ENCODE measurements at places on chromosomes 12 and 14.
A peak's percentile ranks its signal among the peaks of the same experiment; 100 is the strongest.

GRCh38 chr14:75188520-75189268 is 12.3 kb upstream of the TMED10 start:
- peaks cover 27% of the 10 kb centered on the region for H3K27me3 ChIP-seq
- no peak for DNase-seq
- peaks cover 8% of the 10 kb centered on the region for H3K4me1 ChIP-seq
- H3K27ac ChIP-seq, result no peak overlapping the region

GRCh38 chr14:95495076-95495475 is 21.4 kb downstream of the SYNE3 start:
- H3K27me3 ChIP-seq, result no peaks in the 10 kb centered on the region
- H3K27ac ChIP-seq, result peak overlapping the region; percentile 88
- H3K4me3 ChIP-seq, result peak overlapping the region; percentile 56
- peaks cover 6% of the 10 kb centered on the region for H3K36me3 ChIP-seq
- peaks cover 64% of the 10 kb centered on the region for H3K4me1 ChIP-seq
- DNase-seq, result no peak

GRCh38 chr14:88733121-88733520 is 59.6 kb downstream of the EML5 start:
- no peak overlapping the region for H3K4me3 ChIP-seq
- H3K36me3 ChIP-seq, result peaks cover 5% of the 10 kb centered on the region
- H3K27me3 ChIP-seq, result no peaks in the 10 kb centered on the region
- no peak for DNase-seq
- no peaks in the 10 kb centered on the region for H3K4me1 ChIP-seq
- H3K27ac ChIP-seq, result no peak overlapping the region

DNA sequence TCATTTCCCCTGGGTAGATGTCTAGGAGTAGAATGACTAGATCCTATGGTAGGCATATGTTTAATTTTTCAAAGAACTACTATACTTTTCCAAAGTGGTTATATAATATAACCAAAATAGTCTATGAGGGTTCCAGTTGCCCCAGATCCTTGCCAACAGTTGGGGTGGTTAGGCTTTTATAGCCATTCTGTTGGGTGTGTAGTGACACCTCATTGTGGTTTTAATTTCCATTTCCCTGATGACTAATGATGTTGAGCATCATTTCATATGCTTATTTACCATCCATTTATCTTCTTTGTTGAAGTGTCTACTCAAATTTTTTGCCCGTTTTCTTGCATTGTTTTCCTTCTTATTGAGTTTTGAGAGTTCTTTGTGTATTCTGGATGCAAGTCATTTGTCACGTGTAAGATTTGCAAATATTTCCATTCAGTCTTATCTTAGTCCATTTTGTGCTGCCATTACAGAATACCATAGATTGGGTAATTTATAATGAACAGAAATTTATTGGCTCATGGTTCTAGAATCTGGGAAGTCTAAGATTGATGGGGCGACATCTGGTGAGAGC is 4.7 kb downstream of the SYNE2 start:
- H3K27me3 ChIP-seq, result peaks cover 9% of the 10 kb centered on the region
- H3K27ac ChIP-seq, result peak overlapping the region; percentile 97
- DNase-seq, result peak; percentile 30
- H3K4me1 ChIP-seq, result peaks cover 56% of the 10 kb centered on the region
- peaks cover 2% of the 10 kb centered on the region for H3K36me3 ChIP-seq

- no peaks in the 10 kb centered on the region for H3K4me1 ChIP-seq
- DNase-seq, result no peak
- no peak overlapping the region for H3K4me3 ChIP-seq
- no peaks in the 10 kb centered on the region for H3K27me3 ChIP-seq
- no peak overlapping the region for H3K27ac ChIP-seq
Observed at GRCh38 chr14:26929361-26929760, 331.5 kb upstream of the NOVA1 start.

DNA sequence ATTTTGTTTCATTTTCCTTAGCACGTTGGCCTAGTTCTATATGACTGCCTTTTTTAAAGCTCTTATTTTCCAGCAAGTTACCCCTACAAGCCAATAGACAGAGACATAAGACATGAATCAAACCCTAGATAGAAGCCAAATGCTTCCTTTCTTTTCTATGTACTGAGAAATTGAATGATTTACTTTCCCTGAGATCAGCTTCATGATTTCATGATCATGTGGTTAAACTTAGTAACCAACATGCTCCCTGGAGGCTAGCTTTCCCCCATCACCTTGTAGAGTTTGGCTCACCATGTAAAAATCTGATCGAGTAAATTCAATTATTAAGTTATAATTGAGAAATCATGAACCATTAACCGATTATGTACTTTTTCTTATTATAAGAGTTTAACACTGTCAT is 148.1 kb upstream of the LRIG3 start:
- H3K36me3 ChIP-seq, result no peaks in the 10 kb centered on the region
- no peaks in the 10 kb centered on the region for H3K27me3 ChIP-seq
- no peak overlapping the region for H3K4me3 ChIP-seq
- H3K4me1 ChIP-seq, result no peaks in the 10 kb centered on the region
- H3K27ac ChIP-seq, result no peak overlapping the region

DNA sequence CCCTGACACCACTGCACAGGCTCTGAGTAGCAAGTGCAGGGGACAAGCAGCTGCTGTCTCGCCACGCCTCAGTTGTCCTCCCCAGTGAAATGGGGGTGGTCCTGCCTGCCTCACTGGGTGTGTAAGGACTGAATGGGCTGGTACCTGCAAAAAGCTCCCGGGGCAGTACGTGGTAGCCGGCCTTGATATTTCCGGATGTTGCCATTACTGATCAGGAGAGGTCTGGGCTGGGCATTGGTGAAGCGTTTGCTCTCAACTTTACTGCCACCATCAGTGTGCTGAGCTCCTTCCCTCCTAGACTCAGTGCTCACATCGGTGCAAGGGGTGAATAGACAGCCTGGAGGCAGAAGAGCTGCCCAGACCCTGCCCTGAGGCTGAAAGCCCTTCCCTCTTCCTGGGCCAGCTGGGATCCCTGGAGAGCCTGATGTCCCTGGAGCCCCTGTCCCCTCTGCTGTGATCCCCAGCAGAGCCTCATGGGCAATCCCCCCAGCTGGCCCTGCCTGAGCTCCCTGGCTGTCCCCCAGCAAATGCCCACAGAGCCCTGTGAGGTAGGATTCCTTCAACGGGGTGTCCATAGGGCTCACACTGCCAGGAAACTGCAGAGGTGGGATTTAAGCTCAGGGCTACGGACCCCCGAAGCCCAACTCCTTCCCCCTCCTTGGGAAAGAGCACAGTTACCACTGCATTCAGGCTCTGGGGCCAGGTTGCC is 18.2 kb downstream of the DIO3 start:
- DNase-seq, result no peak
- no peaks in the 10 kb centered on the region for H3K27me3 ChIP-seq
- H3K4me1 ChIP-seq, result no peaks in the 10 kb centered on the region
- no peak overlapping the region for H3K27ac ChIP-seq

- H3K4me3 ChIP-seq, result no peak overlapping the region
- no peaks in the 10 kb centered on the region for H3K27me3 ChIP-seq
- no peaks in the 10 kb centered on the region for H3K36me3 ChIP-seq
- no peak overlapping the region for H3K27ac ChIP-seq
- no peaks in the 10 kb centered on the region for H3K4me1 ChIP-seq
Observed at GRCh38 chr14:100701314-100701713, 25.4 kb upstream of the DLK1 start.

DNA sequence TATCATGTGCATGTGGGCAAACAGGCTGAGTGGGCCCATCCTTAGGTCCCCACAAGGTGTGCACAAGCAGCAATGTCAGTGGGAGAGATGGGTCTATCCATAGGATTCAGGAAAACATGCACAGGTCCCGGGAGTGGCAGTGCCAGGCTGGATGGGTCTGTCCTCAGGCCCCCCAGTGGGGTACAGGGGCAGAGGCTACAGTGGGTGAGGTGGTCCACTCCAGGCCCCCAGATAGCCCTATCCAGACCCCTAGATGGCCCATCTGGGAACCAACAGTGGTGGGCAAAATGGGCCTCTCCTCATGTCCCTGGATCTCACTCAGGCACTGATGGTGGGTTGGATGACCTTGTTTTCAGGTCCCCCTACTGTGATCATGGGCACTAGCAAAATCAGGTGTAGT is 277.8 kb upstream of the SYT1 start:
- no peak overlapping the region for H3K4me3 ChIP-seq
- no peaks in the 10 kb centered on the region for H3K4me1 ChIP-seq
- no peak for DNase-seq
- H3K27ac ChIP-seq, result no peak overlapping the region
- H3K36me3 ChIP-seq, result peaks cover 5% of the 10 kb centered on the region

DNA sequence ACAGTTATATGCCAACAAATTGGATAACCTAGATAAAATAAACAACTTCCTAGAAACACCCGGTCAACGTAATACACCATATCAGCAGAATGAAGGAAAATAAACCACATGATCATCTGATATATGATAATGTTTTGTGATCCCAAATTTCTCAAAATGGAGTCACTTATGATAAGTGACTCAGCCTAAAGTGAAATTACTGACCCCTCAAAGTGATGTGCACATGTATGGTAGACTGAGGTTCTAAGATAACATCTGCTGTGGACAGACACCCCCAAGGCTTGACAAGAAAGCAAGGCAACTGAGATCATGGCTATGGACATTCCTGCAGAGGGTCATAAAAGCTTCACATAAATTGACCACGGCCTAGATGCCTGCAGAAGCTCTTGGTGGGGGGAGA is 105.1 kb upstream of the DCN start:
- no peaks in the 10 kb centered on the region for H3K36me3 ChIP-seq
- H3K4me3 ChIP-seq, result no peak overlapping the region
- no peaks in the 10 kb centered on the region for H3K27me3 ChIP-seq
- DNase-seq, result no peak
- H3K27ac ChIP-seq, result no peak overlapping the region

- no peak overlapping the region for H3K4me3 ChIP-seq
- no peaks in the 10 kb centered on the region for H3K27me3 ChIP-seq
- no peak overlapping the region for H3K27ac ChIP-seq
- DNase-seq, result no peak
- no peaks in the 10 kb centered on the region for H3K36me3 ChIP-seq
Observed at GRCh38 chr14:33457617-33458016, 493.3 kb downstream of the EGLN3 start.

DNA sequence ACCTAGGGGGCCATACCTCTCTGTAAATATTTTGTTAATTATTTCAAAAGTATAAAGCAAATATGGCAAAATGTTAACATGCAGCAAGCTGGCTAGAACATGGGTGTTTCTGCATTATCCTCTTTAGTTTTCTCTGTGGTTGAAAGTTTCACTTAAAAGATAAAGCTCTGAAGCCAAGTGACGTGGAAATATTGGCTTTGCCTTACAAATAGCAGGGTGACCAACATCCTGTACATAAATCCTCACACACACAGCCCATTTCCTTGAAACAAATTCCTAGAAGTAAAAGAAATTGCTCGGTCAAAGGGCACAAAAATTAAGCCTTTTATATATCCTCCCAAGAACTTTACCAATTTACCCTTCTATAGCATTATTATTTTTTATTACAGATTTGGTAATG is 10.6 kb upstream of the VWF start:
- no peaks in the 10 kb centered on the region for H3K36me3 ChIP-seq
- peaks cover 14% of the 10 kb centered on the region for H3K4me1 ChIP-seq
- no peak for DNase-seq

DNA sequence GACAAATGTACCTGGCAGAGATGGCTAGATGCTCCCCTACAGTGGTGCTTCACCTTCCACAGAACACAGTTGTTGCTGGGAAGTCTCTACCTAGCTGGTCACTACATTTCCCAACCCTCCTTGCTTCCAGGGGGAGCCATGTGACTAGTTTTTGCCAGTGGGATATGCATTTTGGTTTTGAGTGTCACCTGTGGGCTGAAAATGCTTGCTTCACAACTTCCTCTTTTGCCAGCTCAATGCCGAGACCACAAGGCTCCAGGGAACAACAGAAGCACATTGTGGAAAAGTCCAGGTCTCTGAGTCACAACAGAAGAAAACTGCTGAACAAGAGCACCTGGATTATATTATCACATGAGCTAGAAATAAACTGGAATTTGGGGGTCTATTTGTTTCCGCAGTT is 48.5 kb upstream of the ARHGAP5 start:
- H3K4me3 ChIP-seq, result no peak overlapping the region
- H3K4me1 ChIP-seq, result no peaks in the 10 kb centered on the region
- H3K27me3 ChIP-seq, result peaks cover 16% of the 10 kb centered on the region
- no peak overlapping the region for H3K27ac ChIP-seq
- no peaks in the 10 kb centered on the region for H3K36me3 ChIP-seq

- H3K27ac ChIP-seq, result no peak overlapping the region
- DNase-seq, result no peak
- H3K4me3 ChIP-seq, result no peak overlapping the region
- no peaks in the 10 kb centered on the region for H3K27me3 ChIP-seq
- H3K36me3 ChIP-seq, result peaks cover 10% of the 10 kb centered on the region
Observed at GRCh38 chr12:109760031-109760929, 46.7 kb downstream of the FAM222A start.

- no peaks in the 10 kb centered on the region for H3K4me1 ChIP-seq
- no peak overlapping the region for H3K4me3 ChIP-seq
- no peaks in the 10 kb centered on the region for H3K36me3 ChIP-seq
- no peak for DNase-seq
- no peak overlapping the region for H3K27ac ChIP-seq
- H3K27me3 ChIP-seq, result peaks cover 28% of the 10 kb centered on the region
Observed at GRCh38 chr14:95336192-95336760, 16.6 kb upstream of the CLMN start.

- no peak for DNase-seq
- no peak overlapping the region for H3K4me3 ChIP-seq
- no peak overlapping the region for H3K27ac ChIP-seq
- no peaks in the 10 kb centered on the region for H3K36me3 ChIP-seq
- no peaks in the 10 kb centered on the region for H3K4me1 ChIP-seq
Observed at GRCh38 chr14:83342590-83342989, 1808.9 kb upstream of the SEL1L start.

- H3K36me3 ChIP-seq, result no peaks in the 10 kb centered on the region
- no peaks in the 10 kb centered on the region for H3K4me1 ChIP-seq
- peaks cover 13% of the 10 kb centered on the region for H3K27me3 ChIP-seq
- no peak overlapping the region for H3K27ac ChIP-seq
- DNase-seq, result no peak
Observed at GRCh38 chr12:114238808-114239207, 167.1 kb downstream of the TBX5 start.

GRCh38 chr12:24997970-24998582 is 49.2 kb upstream of the BCAT1 start:
- peaks cover 15% of the 10 kb centered on the region for H3K4me1 ChIP-seq
- peak overlapping the region; percentile 44 for H3K4me3 ChIP-seq
- no peaks in the 10 kb centered on the region for H3K36me3 ChIP-seq
- no peak for DNase-seq
- H3K27me3 ChIP-seq, result no peaks in the 10 kb centered on the region
- H3K27ac ChIP-seq, result no peak overlapping the region

- H3K4me3 ChIP-seq, result no peak overlapping the region
- no peak overlapping the region for H3K27ac ChIP-seq
- no peak for DNase-seq
- H3K36me3 ChIP-seq, result peaks cover 6% of the 10 kb centered on the region
- H3K27me3 ChIP-seq, result no peaks in the 10 kb centered on the region
- no peaks in the 10 kb centered on the region for H3K4me1 ChIP-seq
Observed at GRCh38 chr14:66708267-66708666, 200.3 kb downstream of the GPHN start.

- H3K27me3 ChIP-seq, result no peaks in the 10 kb centered on the region
- peaks cover 36% of the 10 kb centered on the region for H3K4me1 ChIP-seq
- no peak overlapping the region for H3K4me3 ChIP-seq
- no peak for DNase-seq
- H3K36me3 ChIP-seq, result no peaks in the 10 kb centered on the region
- no peak overlapping the region for H3K27ac ChIP-seq
Observed at GRCh38 chr14:75234173-75235115, 44.2 kb upstream of the FOS start.

Data from activated T-cell treated with anti-CD3 and anti-CD28 coated beads, Interleukin-2, amount 50 U/mL, for 72 hours (primary cell).